Posterior vena cava (tissue), 2 donors: ENCODE measurements at places on chromosomes 2 and 18. TPM values are rescaled to one million over a fixed set of nuclear protein-coding genes. Genes with fewer than 3 reads are reported as not detected.

- DNase-seq, result no peak
Measured at GRCh38 chr2:127095784-127096183, 11.2 kb downstream of the BIN1 start.

- DNase-seq, result peak; percentile 23
Measured at GRCh38 chr2:233025706-233026105, 6.8 kb upstream of the NEU2 start.

GRCh38 chr2:197209742-197210408 is 100.7 kb downstream of the ANKRD44 start:
- DNase-seq, result no peak

DNA sequence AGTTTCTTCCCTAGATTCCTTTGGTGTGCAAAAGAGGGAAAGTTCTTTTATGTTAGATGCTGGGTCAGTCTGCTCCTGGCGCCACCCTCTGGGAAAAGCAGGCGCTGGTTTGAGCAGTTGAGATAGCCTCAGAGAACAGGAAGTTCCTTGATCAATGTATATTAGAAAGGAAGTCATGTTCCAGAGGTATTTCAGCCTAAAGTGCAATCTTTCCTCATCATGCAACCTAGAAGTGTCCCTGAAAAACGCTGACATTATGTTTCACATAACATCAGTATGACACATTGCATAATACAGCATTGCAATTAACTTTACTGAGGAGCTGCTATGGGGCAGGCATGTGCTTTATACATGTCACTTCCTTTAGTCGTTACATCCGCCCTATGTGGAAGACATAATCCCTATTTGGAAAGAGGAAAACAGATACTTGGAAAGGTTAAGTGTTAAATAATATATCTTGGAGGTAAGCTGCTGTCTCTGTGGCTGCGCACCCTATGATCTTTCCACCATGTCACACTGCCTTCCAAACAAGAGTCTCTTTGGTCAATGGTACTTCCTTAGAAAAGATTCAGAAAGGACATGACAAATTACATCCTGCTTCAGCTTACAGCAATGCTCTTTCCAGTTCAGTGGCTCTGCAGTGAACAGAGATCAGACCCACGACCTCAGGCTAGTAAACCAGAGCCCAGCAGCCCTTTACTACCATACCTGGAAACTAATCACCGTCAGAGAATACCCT is 369.7 kb downstream of the RAD51AP2 start:
- no peak for DNase-seq

DNA sequence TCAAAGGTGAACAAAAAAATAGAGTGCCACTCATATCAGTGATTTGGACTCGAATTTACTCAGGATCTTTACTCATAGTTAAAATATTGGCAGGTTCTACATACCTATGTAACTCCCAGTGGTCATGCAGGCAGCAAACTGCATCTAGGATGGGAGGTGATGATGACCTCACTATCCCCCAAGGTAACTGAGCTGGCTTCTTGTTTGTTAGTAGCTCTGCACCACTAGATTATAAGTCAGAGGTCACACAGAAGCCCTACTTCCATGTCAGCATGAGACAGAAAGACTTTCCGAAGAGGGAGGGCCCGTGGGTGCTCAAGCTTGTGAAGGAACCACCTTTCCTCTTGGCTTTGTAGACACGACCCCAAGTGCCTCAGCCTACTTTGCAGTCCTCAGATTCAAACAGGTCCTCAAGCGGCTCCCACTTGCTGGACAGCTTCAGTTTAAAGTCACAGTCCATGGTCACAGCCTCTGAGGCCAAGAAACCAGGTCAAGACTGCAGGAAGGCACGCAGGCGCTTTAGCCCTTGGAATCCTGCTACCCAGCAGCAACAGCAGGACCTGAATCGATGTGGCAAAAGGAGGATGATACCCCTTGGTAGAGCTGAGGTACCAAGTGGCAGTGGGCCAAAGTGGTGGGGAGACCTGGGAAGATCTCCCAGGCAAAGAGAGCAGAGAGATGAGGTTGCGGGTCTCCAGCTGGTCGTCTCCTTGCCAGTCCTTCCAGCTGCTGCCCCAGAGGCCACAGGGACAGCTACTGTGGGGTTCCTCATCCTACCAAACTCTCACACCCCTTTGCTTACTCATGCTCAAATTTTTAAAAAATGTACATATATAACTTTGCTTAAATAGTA is 4.3 kb downstream of the NTSR2 start:
- DNase-seq, result peak; percentile 51

GRCh38 chr2:217905896-217906295 is 96.9 kb downstream of the TNS1 start:
- no peak for DNase-seq

GRCh38 chr2:190637903-190638618 is 10.8 kb upstream of the NAB1 start:
- DNase-seq, result no peak

DNA sequence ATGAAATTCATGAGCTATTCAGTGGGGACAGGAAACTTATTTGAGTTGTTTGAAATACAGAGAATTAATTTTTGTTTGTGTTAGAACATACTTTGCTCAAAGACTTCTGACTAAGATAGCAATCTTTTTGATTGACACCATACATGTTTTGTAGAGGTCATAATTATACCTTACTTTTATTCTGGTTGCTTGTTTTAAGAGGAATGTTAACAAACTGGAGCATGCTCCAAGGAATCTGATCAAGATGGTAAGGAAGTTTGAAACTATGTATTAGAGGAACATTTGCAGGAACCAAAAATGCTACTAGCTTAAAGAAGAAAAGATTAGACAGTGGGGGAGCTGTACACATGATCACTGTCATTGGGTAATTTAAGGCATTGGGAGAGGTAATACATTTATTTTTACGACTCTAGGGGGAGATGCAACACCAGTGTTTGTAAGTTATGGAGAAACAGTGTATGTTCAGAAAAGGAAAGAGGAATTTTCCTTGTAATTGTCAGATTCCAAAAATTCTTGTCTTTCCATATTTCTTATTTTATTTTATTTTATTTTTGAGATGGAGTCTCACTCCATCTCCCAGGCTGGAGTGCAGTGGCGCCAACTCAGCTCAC is 8.0 kb downstream of the AGFG1 start:
- DNase-seq, result no peak

DNA sequence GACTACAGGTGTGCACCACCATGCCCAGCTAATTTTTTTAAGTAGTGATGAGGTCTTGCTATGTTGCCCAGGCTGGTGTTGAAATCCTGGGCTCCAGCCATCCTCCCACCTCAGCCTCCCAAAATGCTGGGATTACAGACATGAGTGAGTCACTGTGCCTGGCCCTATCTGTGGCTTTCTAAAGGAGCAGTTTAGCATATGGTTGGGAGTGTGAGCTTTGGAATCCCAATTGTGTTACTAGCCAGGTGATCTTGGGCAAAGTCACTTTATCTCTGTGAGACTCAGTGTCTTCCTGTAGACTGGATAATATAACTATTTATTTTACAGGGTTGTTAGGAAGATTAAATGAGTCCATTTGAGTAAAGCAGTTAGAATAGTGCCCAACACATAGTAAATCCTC is 19.8 kb upstream of the SMAD4 start:
- no peak for DNase-seq

DNA sequence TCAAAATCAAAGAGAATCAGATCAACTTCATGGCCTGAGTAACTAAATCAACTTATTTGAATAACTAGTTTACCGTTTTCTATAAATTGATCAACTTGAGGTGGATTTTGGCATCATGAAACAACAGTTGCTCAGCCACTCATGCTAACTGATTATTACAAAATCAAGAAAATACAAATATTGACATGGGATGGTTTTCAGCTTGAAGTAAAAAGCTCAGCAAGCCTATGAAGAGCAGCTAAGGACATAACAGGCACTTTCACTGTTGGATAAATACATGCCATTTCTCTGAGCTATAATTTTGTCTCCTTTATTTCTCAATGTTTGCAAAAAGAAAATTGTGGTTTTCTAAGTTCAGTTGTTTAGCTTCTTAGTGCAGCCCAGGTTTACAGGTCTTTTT is 18.9 kb downstream of the SRD5A2 start:
- no peak for DNase-seq

GRCh38 chr2:160063271-160063670 is 856 bp upstream of the PLA2R1 start:
- DNase-seq, result no peak

- no peak for DNase-seq
Measured at GRCh38 chr2:203783496-203784203, 77.2 kb downstream of the CD28 start.

- DNase-seq, result peak; percentile 64
Measured at GRCh38 chr2:611519-611918, 65.7 kb downstream of the TMEM18 start.

The CLK1 gene
- 91.2 TPM for total RNA-seq
